ENCODE measurements at places on chromosomes 16 and 17.

DNA sequence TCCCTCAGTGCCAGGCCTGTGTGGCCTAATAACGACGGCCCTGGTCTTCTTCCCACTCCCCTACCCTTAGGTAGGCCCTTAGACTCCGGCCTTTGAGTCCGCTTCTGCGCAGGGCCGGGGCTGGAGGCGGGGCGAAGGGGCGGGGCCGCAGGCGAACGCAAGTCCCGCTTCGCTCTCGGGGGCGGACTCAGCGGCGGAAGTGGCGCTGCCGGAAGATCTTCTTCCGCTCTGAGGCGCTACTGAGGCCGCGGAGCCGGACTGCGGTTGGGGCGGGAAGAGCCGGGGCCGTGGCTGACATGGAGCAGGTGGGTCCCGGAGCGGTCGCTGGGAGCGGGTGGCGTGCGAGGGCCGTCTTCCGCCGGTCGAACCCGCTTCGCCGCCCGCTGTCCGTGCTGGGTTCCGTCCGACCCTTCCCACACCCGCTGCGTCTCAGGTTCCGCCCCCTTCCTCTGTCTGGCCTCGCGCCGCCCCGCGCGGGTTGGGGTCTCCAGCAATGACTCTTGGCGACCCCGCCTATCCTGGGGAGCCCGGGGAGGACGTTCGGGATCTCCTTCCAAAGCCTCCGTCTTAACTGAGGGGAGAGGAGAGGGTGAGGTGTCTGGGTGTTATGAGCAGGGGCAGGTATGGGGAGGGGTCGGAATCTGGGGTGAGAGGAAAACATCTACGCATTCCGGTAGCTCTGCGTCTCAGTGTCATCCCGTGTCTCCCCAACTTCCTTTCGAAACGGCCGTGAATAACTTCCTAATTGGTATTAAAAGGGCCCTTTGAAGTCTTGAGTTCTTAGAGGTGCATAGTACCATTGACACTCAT, at the start of gene STARD3:
STARD3 (plus strand) TSS at position 218 of the 810 bp plus-strand sequence. CDS start 16,388 bp downstream, outside the sequence.
- DNase-seq: peak; percentile 84

DNA sequence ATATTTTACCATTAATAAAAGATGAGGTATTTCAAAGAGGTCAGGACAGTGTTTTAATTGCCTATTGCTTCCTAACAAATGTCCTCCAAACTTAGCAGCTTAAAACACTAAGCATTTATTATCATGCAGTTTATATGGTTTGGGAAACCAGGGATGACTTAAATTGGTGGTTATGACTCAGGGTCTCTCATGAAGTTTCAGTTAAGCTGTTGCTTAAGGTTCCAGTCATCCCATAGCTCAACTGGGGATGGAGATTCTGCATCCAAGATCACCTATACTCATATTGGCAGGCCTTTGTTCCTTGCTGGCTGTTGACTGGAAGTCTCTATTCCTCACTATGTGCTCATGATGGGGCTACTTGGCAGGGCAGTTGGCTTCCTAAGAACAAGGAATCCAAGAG, 1329.9 kb upstream of the GOT2 start:
- no peak for DNase-seq

DNA sequence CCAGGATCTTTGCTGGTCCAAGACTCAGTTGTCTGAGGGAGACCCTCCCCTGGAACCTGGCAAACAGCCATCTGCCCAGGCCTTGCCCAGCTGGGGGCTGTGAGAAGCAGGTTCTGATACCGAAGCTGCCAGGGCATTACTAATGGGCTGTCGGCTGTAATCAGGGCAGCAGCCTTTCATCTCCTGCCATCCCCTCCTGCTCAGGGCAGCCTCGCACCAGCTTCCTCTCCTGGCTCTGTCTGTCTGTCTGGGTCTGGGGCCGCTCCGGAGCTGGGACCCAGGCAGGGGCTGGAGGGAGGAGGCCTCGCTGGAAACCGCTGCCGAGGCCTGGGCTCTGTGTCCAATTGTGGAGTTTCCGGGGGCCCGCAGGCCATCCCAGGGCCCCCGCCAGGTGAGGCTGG, 21.6 kb upstream of the BRD7 start:
- no peak for DNase-seq

DNA sequence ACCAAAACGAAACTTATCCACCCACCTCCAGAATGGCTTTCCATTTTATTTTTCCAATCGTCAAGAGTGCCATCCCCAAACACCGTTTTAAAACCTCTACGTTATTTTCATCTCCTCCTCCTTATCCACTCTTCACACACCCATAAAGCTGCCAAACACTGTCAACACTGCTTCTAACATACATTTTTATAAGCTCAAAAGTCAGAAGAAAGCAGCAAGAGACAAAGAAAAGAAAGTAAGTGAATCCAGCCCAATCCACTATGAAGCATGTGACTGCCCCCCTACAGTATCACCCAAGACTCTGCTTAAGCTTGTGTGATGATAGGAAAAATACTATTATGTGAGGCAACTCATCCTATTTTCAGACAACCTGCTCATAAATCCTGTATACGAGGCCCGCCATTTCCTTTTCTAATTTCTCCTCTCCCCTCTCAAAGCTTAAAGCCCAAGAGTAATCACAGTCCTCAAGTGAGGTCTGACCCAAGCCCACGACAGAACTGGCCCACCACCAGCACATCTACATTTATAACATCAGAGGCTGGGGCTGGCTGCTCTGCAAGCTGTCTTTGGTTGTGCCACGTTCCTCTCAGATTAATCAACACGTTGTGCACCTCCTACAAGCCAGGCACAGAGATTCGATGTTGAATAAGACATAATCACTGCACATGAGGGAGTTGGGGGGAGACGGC, 16.3 kb downstream of the USP31 start:
- DNase-seq: no peak

- DNase-seq: no peak
Observed at GRCh38 chr17:15245054-15245453, 20.1 kb downstream of the PMP22 start.

DNA sequence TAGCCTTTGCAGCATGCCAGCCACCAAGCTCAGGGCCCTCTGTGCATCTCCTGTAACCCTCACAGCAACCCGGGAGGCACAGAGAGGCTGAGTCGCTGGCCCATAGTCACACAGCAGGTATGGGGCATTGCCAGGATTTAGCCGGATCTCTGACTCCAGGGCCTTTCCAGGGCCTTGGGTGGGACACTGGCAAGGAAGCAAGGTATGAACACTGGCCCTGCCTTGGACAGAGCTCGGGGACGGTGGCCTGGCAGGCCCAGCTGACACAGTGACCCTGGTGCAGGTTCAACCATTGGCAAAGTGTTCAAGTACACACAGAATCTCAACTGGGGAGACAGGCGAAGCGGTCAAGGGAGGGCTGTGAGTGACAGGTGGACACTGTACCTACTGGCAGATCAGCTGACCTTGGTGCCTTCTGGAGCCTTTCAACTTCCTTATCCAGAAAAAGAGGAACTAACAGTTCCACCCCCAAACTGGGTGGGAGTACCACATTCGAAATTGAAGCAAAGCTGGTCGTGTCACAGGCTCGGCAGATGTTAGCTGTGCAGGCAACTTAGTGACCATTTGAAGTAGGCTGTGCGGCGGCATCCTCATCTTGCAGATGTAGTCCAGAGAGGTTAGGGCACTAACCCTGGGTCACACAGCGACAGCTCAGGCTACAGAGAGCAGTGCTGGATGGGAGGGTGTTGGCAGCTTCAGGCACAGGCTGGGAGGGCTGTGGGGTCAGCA, 287.4 kb downstream of the SEC14L1 start:
- no peak for DNase-seq

- peak; percentile 36 for DNase-seq
Observed at GRCh38 chr16:80526418-80527061, 14.3 kb upstream of the DYNLRB2 start.

GRCh38 chr17:42623271-42623670, 13.8 kb downstream of the TUBG1 start:
- DNase-seq: no peak

DNA sequence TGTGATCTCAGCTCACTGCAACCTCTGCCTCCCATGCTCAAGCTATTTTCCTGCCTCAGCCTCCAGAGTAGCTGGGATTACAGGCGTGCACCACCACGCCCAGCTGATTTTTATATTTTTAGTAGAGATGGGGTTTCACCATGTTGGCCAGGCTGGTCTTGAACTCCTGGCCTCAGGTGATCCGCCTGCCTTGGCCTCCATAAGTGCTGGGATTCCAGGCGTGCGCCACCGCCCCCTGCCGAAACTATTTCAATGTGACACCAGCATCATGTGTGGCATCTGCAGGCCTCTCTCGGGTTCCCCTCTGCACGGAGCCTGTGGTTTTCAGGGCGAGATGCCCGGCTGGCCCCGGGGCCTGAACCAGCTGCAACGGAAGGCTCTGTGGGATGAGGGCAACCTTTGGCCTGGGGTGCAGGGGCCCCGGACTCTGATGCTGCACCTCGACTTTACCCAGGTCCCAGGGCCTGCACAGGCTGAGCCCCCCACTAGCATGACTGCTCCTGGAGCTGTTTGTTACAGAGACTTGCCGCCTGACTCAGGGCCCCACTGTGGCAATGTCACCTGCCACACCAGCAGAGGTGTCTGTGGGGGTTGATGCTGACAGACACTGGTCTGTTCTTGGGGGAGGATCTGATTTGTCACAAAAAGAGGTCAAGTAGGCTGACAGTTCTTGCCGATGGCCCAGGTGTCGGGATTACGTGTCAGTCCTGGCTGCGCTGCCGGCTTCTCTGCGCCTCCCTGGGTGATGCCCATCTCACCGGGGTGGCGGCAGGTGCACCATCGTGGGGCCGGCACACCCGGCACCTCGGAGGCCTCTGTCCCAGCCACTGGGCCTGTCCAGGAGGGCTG, 8.6 kb upstream of the TEX19 start:
- peak; percentile 57 for DNase-seq

- no peak for DNase-seq
Observed at GRCh38 chr16:87050142-87050541, 267.1 kb downstream of the C16orf95 start.

DNA sequence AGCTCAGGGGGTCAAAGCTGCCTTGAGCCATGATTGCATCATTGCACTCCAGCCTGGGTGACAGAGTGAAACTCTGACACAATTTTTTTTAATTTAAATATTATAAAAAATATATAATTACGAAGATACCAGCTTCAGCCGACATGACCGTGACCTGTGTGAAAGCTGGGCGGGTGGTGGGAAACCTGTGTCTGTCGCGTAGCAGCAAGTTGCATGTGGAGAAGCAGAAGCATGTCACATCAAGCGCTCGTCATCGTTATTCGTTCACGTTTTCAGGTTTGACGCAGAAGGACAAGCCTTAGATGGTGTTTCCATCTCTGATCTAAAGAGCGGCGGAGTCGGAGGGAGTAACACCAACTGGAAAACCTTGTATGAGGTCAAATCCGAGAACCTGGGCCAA, 53.7 kb downstream of the RPA1 start:
- no peak for DNase-seq

- no peak for DNase-seq
Observed at GRCh38 chr16:86031141-86031678, 132.2 kb downstream of the IRF8 start.

GRCh38 chr16:23679274-23679985, 741 bp downstream of the PLK1 start:
- peak; percentile 56 for DNase-seq

GRCh38 chr16:84237994-84238750, 1.6 kb downstream of the KCNG4 start:
- DNase-seq: no peak

GRCh38 chr17:71460943-71461342, 659.9 kb upstream of the SOX9 start:
- DNase-seq: peak; percentile 68

- peak; percentile 48 for DNase-seq
Observed at GRCh38 chr17:58391302-58391984, 25.9 kb downstream of the RNF43 start.

GRCh38 chr16:75263963-75264445, 12.6 kb upstream of the BCAR1 start:
- no peak for DNase-seq

- no peak for DNase-seq
Observed at GRCh38 chr17:66255527-66255971, 26.3 kb upstream of the APOH start.

GRCh38 chr17:17661834-17662385, 19.3 kb upstream of the RAI1 start:
- DNase-seq: no peak

- DNase-seq: no peak
Observed at GRCh38 chr16:31016018-31016417, 5.6 kb upstream of the STX1B start.

DNA sequence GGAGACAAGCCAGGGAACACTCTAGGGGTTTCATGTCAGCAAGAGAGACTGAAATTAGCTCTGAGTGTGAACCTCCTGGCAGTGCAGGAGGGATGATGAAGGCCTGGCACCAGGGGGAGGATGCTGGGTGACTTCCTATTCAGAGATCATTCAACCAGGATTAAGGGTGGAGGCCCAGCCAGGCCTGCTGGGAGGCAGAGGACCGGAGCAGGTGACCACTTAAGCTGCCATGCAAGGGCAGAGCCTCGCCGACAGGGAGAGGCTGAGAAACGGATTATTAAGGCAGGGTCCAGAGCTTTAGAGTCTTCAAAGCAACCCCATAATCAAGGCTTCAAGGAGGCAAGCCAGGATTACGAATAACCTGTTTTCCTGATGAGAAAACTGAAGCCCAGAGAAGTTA, 10.6 kb upstream of the SRCIN1 start:
- no peak for DNase-seq

DNA sequence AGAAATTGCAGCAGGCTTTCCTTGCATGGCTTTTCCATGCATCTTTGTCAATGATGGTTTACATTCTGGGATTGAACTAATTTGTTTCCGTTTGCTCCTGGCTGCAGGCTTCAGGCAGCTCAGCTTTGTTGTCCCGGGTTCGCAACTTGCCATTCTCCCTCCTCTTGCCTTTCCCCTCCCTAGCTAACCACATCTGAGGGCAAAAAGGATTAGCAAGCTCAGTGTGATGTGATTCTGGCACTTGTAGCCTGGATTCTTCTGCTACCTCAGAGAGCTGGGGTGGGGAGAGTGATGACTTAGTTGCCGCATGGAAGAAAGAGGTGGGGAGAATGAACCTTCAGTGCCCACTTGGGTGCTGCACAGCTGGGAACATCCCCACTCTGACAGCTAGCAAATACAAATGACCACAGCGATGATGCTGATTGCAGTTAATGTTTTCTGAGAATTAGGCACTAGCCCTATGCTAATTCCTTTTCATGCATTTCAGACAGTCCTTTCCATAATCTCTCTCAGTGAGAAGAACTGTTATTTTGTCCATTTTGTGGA, 120.2 kb upstream of the SALL1 start:
- DNase-seq: no peak

DNA sequence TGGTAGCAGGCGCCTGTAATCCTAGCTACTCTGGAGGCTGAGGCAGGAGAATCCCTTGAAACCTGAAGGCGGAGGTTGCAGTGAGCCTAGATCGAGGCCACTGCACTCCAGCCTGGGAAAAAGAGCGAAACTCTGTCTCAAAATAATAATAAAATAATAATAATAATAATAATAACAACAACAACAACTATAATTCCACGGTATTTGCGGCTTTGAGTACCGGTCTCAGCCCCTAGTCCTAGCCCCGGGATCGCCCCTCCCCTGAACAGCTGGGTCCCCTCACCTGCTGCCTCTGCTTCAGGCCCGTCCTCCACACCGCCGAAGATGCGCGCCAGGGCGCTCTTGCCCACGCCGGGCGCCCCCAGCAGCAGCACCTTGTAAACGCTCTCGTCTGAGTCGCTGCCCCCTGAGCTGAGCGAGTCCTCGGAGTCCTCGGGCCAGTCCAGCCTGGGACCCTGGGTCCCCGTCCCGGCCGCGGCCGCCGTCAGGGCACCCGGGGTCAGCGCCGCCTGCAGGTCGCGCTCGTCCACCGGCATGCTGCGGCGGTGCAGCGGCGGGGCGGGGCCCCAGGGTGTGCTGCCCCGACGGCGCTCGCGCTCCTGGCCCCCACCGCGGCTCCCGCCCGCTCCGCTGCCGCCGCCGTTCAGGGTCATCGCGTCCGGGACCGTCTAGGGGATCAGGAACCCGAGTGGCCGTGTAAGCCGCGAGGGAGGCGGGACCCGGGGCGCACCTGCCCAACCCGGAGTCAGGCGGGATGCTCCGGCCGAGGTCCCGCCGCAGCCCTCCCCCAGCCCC, 611 bp downstream of the RRAD start:
- no peak for DNase-seq

Measured in foreskin fibroblast (primary cell).